ENCODE measurements at places on chromosomes 3 and 15.

DNA sequence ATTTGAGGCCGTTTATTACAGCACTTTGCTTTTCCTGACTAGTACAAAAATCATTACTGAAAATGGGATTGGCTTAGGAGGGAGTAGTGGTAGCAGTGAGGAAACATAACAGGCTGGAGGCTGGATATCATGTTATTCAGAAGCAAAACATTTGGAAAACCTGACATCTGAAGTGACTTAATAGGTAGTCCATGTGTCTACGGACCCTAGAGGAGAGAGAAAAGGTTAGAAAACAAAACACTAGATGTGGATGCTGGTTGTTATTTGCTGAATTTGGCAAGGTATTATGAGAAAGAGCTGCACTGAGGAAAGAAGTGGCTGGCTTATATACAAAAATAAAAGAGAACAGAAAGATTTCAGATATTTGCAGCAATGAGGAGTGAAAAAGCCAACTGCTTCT is 139.9 kb downstream of the MEX3B start:
- DNase-seq, result no peak

- no peak for DNase-seq
These were observed 77.8 kb upstream of the TAMM41 start for GRCh38 chr3:11924518-11924917.

GRCh38 chr3:171799501-171799900 is 10.8 kb downstream of the PLD1 start:
- DNase-seq, result no peak

- no peak for DNase-seq
These were observed 902.1 kb upstream of the SEMA6D start for GRCh38 chr15:46815240-46815639.

- no peak for DNase-seq
These were observed 7.5 kb upstream of the TGFBR2 start for GRCh38 chr3:30598668-30599545.

DNA sequence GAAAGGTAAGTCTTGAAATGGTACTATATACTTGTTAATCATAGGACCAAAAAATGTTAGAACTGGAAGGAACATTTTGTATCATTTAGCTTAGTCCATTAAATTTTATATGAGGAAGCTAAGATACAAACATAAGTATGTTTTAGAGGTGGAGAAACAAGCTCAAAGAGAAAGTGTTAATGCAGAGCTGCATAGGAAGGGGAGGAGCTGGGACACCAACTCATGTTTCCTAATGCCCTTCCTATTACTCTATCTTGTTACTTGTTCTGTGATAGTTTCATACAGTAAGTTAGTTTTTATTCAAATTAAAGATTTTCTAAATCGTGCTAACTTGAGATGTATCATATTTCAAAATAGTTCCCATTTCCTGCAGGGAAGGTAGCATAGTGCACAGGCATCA is 7.4 kb downstream of the SLC35A5 start:
- no peak for DNase-seq

- no peak for DNase-seq
These were observed 357.9 kb upstream of the KCNH8 start for GRCh38 chr3:18790384-18790783.

- DNase-seq, result no peak
These were observed 134.4 kb downstream of the MDFIC2 start for GRCh38 chr3:70177881-70178645.

DNA sequence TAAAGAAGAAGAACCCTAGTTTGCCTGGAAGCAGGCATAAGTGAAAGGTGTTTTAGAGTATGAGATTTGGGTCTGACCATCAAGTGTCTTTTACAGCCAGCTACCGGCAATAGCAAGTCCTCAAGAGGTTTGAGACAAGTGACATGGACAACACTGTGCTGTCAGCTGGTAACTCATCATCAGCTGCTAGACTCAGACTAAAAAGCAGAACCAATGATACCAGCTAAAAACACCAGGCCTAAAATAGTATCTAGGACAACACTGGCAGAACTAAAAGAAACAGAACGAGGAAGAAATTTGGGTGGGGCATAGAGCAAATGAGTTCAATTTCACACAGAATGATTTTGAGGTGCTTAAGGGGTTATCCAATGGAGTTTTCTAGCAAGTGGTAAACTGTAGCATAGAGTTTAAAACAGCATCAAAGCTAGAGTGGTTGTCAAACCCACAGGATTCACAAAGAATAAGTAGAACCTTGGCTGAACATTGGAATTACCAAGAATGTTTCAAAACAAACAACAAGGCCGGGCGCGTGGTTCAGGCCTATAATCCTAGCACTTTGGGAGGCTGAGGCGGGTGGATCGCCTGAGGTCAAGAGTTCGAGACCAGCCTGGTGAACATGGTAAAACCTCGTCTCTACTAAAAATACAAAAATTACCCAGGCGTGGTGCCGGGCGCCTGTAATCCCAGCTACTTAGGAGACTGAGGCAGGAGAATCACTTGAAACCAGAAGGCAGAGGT is 3.9 kb downstream of the CIAO2A start:
- DNase-seq, result no peak

DNA sequence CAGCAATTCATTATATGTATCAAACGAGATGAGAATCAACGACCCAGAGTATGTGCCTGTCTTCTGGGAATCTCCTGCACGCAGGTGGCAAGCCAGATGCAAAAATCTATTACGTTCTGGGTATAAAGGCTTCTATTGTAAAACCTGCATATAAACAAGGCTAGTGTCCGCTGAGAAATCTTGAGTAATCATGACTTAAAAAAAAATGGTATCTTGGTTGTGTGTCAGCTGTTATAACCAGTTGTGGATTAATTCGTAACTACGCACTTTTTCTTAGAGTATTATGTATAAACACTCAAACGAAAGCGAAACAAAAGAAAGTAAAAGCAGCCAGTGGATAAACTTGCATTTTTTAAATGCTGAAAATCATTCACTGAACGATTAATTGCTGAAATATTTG is 509.1 kb downstream of the RSL24D1 start:
- DNase-seq, result no peak

- DNase-seq, result no peak
These were observed 363.6 kb downstream of the CHST2 start for GRCh38 chr3:143483214-143483613.
